Stimulated activated CD4-positive, alpha-beta T cell treated with anti-CD3 and anti-CD28 coated beads, Interleukin-1b, Interleukin-23, amount 100 ng/mL, for 48 hours (primary cell): ENCODE measurements at places on chromosomes 12 and 14.

- DNase-seq, result no peak
Observed at GRCh38 chr14:73014105-73014504, 12.8 kb downstream of the ZFYVE1 start.

GRCh38 chr14:100673085-100673806 lies 53.4 kb upstream of the DLK1 start:
- DNase-seq, result no peak

DNA sequence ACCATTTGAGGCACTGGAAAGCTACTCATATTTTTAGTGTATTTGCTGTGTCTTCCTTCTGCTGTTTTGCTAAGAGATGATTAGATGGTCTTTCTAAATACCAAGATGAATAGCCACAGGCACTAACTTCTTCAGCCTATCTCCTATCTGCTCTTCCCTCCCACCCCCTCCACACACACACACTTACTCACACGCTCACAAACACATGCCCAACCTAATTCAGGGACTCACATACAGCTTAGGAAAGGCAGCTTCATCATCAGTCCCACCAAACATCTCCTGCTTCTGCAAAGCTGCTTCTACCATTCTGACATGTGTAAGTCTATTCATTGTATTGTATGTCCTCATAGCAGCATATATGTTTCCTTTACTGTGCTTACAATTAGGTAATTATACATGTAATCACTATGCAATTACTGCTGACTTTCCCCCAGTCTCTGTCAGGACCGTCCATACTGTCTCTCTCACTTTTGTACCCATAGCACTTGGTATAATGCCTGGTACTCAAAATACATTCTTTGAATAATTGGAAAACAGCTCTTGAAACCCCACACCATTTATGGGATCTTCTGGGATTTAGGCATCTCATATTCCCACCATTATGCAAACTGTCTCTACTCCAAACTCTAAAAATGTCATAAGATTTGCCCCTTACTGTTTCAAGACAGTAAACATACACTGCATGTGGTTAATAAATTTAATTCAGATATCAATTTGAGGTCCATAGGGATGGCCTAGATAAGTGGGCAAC lies 83.3 kb upstream of the HIF1A start:
- no peak for DNase-seq

DNA sequence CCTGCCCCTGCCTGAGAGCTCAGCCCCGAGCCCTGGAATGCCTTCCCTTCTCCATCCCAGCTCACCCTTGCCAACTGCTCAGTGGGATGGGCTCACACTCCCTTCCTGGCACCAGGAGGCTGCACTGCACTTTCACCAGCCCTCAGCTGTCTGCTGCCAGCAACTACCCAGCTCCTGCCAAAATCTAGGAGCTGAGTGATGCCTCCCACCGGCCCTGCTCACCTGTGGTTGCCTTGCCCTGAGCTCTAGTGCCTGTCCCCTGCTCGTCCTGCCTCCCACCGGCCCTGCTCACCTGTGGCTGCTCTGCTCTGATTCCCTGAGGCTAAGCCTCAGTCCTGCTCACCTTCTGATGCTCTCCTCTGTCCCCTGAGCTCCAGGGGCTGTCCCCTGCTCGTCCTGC lies 119.8 kb downstream of the TMEM121 start:
- no peak for DNase-seq
